ENCODE measurements at places on chromosomes 7 and 10.
A peak's percentile ranks its signal among the peaks of the same experiment; 100 is the strongest.

GRCh38 chr10:24331457-24331856 lies 122.5 kb downstream of the KIAA1217 start:
- DNase-seq, result no peak

- no peak for DNase-seq
Measured at GRCh38 chr10:42801135-42801534, 18.5 kb downstream of the BMS1 start.

- no peak for DNase-seq
Measured at GRCh38 chr7:2893411-2893861, 49.3 kb upstream of the GNA12 start.

GRCh38 chr10:12474727-12475412 lies 125.5 kb downstream of the CAMK1D start:
- no peak for DNase-seq

GRCh38 chr10:44519361-44519760 lies 134.5 kb upstream of the CXCL12 start:
- no peak for DNase-seq

DNA sequence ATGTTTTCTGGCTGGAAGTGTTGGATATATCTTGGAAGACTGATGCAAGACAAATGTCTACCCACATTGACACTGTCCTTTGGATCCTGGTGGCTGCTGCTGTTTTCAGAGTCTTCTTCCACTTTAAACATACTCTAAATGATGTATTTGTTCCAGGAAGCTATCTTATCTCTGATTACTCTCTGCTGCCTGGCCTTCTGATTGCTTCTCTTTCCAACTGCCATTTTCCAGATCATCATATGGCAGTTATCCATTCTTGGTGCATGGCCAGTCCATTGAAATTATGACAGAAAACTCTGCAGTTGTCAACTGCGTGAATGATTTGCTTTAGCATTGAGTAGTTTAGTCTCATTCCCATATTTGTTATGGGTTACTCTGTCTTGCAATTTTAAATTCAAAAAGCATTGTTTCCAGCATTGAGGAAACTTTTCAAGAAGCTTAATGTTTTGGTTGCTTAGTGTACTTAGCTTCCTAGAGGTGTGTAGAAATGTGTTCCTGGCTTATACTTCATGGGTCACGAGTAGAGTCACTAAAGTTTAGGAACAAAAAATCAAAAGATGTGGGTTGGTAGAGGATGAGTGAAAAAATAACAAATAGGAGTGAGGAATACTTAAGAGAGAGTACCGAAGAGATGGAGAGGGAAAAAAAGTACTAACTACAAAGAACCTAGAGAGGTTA lies 268.3 kb upstream of the MTPN start:
- DNase-seq, result no peak

- no peak for DNase-seq
Measured at GRCh38 chr10:71090801-71091200, 121.6 kb upstream of the UNC5B start.

GRCh38 chr10:16049050-16049449 lies 188.7 kb upstream of the MINDY3 start:
- no peak for DNase-seq

DNA sequence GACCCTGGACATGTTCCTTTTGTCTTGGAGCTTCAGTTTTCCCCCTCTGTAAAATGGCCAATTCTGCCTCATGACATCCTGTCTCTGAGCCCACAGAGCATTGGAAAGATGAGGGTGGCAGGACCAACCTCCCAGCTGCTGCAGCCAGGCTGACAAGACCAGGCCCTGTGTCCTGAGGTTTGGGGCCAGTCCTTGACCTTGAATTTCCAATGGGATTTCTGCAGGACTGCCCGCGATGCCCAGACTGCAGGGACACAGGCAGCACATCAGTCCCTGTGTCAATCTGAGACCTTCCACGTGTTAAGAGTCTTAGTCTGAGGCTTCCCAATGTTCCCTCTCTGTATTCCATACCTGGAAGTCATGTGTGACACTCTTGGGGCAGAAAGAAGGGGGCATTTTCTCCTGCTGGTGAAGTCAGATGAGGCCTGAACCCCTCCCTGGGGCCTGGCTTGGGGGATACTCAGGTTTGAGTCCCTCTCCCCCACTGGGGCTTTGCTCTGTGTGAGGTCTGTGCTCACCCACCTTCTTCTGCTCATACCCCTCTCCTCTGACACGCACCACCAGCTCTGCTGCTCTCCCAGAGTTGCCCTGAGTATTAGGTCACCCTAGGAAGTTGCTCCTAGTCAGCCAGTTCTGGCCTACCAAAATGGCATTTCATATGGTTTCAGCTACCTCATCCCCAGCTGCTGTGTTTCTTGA lies 79.2 kb downstream of the ADCY1 start:
- DNase-seq, result no peak

DNA sequence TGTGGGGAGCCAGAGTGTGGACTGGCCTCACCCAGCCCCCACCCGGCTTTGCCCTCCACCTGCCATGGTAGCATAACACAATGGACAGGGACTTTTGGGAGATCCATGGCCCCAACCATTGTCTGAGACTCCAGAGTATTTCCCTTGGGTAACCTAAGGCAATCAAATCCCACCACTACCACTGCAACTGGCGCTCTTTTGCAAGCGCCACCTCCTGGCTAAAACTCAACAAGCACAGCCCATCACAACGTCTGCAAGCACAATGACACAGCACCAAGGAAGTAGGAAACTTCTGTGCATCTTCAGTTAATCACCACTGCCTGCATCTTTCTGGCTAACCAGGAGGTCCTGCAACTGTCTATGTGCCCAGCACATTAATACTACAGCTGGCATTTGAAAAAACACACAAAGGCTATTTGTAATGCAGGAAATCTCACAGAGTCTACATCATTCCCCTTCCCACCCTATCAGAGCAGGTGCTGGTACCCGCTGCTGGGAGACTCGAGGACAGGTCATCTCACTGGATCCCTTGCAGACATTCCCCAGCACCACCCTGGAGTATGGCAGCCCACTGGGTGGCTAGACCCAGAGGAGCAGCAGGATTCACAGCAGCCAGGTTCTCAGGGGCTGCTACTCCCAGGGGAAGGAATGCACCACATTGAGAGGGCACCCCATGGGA lies 27.7 kb downstream of the ANKRD26 start:
- no peak for DNase-seq

DNA sequence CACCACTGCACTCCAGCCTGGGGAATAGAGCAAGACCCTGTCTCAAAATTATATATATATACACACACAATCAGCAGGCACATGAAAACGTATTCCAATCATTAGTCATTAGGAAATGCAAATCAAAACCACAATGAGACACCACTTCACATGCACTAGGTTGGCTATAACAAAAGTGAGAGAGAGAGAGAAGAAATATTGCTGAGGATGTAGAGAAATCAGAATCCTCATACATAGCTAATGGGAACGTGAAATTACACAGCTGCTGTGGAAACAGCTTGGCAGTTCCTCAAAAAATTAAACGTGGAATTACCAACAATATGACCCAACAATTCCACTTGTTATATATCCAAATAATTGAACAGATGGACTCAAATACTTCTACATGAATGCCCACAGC lies 43.3 kb upstream of the CNNM1 start:
- no peak for DNase-seq

- peak; percentile 7 for DNase-seq
Measured at GRCh38 chr7:31744294-31744874, 57.4 kb downstream of the PPP1R17 start.

DNA sequence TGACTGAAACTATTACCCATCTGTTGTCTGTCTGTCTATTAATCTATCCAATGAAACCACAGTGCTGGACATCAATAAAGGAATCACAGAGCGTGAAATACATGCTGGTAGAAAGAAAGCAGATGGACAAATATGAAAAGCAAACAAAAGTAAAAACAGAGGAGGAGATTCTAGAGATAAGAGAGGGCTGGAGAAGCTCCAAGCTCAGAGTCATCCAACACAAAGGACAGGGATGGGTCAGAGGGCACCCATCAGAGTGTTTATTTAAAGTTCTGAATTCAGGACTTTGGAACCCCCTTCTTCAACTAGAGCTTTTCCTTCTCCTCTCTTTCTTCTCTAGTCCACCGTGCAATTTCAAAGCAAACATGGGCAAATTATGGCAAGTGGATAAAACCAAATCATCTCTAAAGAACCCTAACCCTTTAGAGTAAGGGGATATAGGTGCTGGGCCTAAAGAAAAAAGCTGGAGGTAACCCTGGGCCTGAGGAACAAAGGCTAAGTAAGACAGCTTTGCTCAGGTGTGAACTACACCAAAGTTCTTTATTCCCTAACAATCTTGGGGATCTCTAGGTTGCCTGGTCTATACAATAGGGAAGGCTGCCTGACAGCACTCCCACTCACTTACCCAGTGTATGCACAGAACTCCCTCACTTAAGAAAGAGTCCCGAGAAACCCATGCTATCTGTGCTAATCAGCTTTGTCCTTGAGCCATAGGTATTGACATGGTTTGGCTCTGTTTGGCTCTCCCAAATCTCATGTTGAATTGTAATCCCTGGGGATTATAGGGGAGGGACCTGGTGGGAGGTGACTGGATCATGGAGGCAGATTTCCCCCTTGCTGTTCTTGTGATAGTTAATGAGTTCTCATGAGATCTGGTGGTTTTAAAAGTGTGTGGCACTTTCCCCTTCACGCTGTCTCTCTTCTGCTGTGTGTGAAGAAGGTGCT lies 97.0 kb downstream of the BAMBI start:
- no peak for DNase-seq

GRCh38 chr10:7260412-7260900 lies 150.4 kb downstream of the SFMBT2 start:
- DNase-seq, result no peak

GRCh38 chr10:131825150-131825848 lies 75.5 kb upstream of the PPP2R2D start:
- DNase-seq, result no peak

DNA sequence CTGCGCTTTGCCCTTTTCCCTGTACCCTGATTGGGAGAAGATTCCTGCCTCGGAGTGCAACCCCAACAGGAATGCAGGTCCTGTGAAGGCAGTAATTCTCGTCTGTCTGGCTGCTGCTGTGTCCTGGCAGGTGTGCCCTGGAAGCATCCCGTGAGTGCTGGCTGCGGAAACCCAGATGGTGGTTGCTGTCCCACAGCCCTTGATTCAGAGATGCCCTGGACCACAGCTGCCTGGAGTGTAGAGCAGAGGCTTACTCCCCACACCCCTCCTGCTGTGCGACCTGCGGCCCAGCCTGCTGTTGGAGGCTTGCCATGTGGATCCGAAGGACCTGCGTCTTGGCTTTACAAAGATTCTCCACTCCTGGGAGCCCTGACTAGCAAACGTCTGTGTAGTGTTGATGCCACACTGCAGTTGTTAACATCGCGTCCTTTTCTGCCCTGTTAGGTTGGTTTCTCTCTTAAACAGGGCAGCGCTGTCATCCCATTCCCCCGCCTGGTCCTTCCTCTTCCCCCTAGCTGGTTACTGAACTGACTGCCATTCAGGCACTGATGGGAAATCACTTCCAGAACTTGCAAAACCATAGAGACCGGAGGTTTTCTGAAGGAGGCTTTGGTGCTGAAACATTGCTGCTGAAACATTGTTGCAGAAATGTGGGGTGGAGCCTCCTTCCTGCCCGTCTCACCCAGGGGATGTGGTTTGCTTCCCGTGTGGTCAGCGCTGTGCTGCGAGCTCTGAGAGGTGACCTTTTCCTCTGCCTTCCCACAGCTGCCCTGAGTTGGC lies 53.3 kb downstream of the DNAJB6 start:
- no peak for DNase-seq

DNA sequence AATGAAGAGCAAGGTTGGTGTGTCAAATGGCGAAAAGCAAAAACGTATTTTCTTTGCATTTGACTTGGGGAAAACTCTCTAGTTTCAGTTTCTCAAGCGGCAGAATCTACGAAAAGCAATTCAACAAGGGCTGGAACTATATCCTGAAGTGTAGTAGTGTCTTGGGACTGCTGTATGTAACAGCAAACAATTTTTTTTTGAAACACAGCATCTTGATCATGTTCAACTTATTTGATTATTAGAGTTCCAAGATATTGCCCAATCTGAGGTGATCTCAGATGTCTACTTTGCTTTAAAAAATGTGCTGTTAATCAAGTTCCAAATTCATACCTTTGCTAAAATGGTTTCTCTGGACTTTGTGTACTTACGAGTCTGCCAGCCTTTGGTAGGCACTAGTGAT lies 120.6 kb downstream of the ZWINT start:
- no peak for DNase-seq

DNA sequence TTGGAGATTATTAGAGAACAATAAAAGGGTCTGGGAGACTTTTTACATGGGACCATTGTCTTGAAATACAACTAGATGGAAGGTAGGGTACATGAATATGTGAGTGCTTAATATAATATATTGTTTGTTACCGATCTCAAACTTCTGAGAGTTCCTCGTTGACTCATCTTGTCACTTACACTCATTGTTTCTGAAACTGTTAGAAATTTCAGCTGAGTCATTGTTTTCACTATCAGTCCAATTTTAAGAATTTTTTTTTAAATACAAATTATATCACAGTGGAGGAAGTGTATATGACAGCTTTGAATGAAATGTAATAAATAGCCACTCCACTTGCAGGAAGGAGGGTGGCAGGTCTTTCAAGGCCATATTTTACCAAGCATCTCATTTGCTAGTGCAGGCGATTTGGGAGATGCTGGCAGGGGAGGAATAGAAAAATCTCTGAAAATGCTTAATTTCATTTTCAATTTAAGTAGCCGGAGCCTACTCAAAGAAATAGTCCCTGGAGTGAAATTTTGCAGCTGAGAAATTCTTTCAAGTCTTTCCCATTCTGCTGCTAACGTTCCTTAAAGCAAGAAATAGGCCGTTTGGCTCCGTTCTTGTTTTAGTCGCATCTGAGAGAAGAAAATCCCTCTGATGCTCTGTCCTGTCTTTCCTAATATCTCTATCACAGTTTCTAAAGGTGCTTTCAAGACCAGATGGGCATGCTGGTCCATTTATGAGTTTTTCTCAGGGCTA lies 1404.2 kb upstream of the CELF2 start:
- no peak for DNase-seq

DNA sequence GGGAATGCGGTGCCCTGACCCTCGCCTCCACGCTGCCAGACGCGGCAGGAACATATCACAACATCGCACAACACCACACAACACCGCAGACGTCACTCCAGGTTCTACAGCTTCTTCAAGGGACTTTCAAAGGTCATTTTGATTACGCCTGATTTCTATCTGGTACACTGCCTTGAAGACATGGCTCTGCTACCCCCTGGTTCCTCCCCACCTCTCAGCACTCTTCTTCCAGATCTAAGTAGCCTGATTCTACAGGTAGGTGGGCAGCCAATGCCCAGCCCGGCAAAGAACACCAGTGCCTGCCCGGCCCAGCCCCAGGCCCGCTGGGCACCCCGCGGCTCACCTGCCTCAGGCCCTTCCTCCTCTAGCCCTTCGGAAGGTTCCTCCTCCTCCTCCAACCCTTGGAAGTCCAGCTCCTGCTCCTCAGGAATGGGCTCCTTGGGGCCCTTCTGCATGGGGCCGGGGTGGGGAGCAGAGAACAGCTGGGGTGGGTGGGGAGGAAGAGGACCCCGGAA lies 8.4 kb downstream of the GIGYF1 start:
- no peak for DNase-seq

Measured in stimulated activated CD4-positive, alpha-beta T cell treated with anti-CD3 and anti-CD28 coated beads, Interleukin-4, amount 100 ng/mL, for 1 hour (primary cell).